ENCODE measurements at places on chromosomes 16 and 17.

DNA sequence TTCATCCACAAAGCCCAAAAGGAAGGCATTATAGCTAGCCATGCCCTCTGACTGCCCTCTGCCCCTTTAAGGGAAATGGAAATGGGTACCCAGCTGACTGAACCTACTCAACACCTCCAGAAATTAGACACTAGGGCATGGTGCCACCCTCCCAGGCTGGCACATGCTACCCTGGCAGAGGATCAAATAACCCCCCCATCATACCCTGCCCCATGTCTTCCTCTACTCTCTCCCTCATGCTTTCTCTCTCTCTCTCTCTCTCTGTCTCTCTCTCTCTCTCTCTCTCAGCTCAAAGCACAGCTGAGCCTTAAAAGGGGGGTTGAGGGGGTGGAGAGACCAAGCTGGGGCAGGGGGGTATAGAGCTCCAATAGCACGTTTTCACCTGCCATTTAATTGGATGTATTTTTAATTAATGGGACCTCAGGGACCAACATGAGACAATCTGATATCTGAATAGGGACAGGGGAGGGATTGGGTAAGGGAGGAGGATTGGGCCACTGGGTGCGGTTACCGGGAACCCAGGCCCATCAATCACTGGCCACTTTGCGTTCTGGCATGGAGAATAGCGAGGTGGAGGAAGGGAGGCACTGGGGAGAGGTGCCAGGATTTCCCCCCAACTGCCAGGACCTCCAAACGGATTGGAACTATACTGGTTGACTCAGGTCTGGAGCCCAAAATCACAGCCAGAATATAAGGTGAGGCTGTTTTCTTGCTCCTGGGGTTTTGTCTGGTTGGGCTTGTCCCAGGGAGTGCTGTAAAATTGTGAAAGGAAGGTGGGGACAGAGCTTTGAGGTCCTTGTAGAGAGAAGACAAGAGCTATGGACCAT is 57.8 kb downstream of the NEUROD2 start:
- DNase-seq = no peak

- DNase-seq = no peak
Observed at GRCh38 chr16:64773184-64773583, 348.7 kb downstream of the CDH11 start.

DNA sequence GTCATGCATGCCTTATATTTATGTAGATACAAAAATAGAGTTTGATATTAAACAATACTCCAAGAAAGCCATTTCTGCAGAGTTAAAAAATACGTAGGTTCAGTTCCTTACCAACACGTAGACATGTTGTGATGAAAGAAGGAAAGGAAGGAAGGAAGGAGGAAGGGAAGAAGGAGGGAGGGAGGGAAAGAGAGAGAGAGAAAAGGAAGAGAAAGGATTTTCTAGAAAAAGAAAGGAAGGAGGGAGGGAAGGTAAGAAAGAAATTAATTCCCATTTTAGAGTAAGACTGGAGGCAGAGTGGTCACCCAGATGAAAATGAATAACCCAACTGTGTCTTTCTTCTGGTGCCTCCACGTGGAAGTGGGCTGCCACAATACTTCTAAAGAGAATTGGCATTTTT is 652.1 kb downstream of the WWOX start:
- DNase-seq = no peak

GRCh38 chr16:62035115-62036092 is 834 bp downstream of the CDH8 start:
- no peak for DNase-seq

DNA sequence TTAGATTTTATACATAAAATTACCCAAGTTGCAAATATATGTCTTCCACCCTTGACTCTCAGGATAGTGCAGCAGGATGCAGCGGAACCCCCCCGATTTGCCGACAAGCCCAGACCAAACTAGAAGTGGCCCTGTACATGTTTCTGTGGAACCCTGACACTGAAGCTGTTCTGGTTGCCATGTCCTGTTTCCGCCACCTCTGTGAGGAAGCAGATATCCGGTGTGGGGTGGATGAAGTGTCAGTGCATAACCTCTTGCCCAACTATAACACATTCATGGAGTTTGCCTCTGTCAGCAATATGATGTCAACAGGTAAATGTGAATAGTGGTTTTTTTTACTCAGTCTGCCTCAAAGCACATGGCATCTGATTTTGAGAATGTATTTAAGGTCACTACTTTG is 70.7 kb downstream of the OMG start:
- DNase-seq = no peak

GRCh38 chr17:5840811-5841446 is 229.2 kb upstream of the WSCD1 start:
- DNase-seq = no peak
